ENCODE measurements at places on chromosomes 4 and X.

GRCh38 chrX:133655275-133656265 lies 240.3 kb upstream of the GPC4 start:
- no peak for DNase-seq

GRCh38 chrX:83984961-83985360 lies 124.0 kb downstream of the CYLC1 start:
- no peak for DNase-seq

GRCh38 chr4:174538123-174538875 lies 16.0 kb upstream of the HPGD start:
- DNase-seq = no peak

- peak; percentile 32 for DNase-seq
Measured at GRCh38 chr4:1767770-1768366, 25.2 kb upstream of the FGFR3 start.

- DNase-seq = no peak
Measured at GRCh38 chr4:187547316-187547715, 448.3 kb upstream of the ZFP42 start.

DNA sequence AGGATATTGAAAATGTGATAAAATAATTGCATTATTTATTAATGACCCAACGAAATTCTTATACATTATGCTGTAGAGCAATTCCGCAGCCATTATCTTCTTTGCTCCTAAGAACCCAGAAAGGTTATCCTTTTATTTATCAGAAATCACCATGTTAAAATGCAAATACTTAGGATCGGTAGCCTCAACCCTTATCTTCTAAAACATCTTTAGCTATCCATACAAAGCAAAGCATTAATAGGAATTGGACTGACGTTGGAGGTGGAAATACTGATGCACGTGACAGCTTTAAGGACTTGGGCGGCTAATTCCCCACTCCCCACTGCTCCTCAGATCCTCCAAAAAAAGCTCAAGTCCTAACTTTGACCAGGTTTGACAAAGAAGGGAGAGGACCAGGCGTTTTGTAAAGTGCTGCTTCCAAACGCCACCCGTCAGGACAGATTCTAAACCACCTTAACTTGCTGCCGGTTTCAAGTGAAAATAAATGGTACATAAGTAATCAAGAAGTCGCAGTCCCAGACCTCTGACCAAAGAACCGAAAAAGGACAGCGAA lies 539 bp upstream of the SPCS3 start:
- DNase-seq = no peak

GRCh38 chrX:123698979-123699520 lies 33.8 kb downstream of the THOC2 start:
- no peak for DNase-seq

GRCh38 chrX:51608126-51608525 lies 10.6 kb downstream of the CENPVL3 start:
- no peak for DNase-seq

DNA sequence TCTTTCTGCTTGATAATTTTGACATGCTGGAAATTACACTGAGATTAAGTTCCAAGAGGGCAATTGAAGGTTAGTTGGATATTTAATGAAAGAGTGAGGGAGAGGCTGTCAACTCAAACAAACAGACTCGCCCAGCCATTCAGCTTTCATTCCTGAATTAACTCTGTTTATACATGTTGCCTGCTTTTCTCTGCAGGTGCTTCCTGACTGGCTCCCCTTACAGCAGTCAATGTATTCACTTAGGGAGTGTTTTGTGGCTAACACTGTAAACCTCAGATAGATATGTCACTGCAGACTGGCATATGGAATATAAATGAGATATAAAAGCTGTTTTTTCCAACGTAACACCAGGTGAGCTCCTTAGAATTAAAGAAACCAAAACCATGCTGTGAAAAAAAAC lies 28.7 kb downstream of the TMPRSS11A start:
- DNase-seq = peak; percentile 71

- DNase-seq = no peak
Measured at GRCh38 chr4:22802876-22803275, 110.1 kb downstream of the GBA3 start.

DNA sequence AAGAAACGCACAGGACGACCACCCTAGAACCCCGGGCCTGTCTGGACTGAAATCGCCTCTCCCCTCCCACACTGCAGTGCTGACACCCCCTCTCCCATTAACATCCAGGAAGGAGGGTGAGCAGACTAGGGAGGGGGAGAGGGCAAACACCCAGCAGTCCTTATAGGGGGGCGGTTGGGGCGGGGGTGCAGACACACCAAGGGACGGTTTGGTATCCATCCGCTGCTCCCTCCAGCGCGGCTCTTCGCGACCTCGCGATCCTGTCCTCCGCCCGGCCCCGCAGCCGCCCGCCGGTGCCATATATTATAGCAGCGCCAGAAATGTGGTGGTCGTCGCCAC lies 411 bp upstream of the GPRASP1 start:
- no peak for DNase-seq

- DNase-seq = no peak
Measured at GRCh38 chr4:24582235-24582832, 2.0 kb downstream of the DHX15 start.

- no peak for DNase-seq
Measured at GRCh38 chrX:545452-545885, 85.1 kb upstream of the SHOX start.

GRCh38 chr4:186780291-186781031 lies 56.8 kb upstream of the FAT1 start:
- DNase-seq = no peak

DNA sequence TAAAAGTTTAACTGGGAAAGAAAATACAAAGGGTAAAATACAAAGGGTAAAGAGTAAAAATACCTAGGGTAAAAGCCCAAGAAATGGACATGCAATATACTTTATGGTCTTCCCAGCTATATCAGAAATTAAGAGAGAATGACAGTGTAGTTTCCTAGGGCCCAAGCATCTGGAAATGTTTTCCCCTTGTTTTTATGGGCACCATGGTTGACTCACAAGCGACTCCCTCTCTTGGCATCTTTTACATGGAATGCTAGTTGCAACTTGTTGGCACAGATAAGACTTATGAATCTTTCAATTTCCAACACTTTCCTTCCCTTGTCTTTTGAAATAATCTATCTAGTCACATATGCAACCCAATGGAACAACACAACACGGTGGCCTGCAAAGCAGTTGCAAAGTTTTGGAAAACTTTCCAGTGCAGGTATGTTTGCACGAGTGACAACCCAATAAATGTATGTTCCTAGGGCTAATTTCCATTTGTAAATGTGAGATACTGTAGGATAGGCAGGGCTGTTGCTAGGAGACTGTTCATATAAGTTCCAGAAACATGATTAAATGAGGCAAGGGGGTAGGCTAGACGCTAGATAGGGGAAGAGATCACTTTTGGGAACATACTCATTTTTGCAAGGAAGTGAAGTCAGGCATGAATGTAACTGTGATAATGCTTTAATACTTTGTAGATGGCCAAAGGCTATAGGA lies 36.4 kb upstream of the CWH43 start:
- DNase-seq = no peak

- DNase-seq = no peak
Measured at GRCh38 chrX:31340587-31340986, 268.7 kb upstream of the FTHL17 start.

GRCh38 chr4:89253311-89253710 lies 54.3 kb downstream of the GPRIN3 start:
- no peak for DNase-seq

DNA sequence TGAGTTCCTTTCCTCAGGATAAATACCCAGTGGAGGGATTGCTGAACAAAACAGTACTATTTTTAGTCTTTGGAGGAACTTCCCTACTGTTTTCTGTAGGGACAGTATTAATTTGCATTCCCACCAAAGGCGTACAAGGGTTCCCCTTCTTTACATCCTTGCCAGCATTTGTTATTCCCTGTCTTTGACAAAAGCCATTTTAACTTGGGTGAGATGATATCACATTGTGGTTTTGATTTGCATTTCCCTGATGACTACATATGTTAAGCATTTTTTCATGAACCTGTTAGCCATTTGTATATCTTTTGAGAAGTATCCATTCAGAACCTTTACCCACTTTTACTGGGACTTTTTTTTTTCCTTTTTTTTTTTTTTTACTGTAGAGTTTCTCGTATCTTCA lies 126.2 kb upstream of the ANXA10 start:
- DNase-seq = no peak

DNA sequence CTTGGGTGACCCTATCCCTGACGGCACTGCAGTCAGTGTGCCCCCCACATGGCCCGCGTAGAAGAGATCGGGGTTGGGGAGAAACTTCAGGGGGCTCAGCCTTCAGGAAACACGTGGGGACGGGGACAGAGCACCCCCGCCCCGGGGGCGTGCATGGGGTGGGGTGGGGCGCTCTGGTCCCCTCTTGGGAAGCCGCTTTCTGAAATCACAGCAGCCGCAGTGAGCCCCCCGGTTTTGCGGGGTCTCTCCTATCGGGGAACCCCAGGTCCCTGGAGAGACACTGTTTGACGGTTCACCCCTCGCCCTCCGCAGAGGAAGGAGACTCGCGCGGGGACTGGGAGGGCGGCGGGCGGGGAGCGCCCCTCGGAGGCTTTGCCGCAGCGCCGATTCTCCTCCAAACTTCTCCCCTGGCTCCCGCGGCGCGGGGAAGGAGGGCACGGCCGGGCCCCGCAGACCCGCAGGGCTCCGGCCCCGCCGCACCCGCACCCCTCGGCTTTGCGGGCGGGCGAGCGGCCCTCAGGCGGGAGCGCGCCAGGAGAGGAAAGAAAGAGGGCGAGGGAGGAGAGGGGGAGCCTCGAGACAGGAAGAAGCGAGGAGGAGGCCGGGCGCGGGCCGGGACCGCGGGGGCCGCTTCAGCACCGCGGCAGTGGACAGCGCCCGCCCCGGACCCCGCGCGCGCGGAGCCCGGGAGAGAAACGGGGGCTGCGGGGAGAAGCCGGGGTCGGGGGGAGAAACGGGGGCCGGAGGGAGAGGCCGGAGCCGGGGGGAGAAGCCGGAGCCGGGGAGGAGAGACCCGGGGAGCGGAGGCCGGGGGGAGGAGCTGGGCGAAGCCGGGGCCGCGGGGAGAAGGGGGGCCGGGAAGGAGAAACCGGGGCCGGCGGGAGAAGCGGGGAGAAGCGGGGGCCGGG lies 612 bp downstream of the CPLX1 start:
- DNase-seq = peak; percentile 28

DNA sequence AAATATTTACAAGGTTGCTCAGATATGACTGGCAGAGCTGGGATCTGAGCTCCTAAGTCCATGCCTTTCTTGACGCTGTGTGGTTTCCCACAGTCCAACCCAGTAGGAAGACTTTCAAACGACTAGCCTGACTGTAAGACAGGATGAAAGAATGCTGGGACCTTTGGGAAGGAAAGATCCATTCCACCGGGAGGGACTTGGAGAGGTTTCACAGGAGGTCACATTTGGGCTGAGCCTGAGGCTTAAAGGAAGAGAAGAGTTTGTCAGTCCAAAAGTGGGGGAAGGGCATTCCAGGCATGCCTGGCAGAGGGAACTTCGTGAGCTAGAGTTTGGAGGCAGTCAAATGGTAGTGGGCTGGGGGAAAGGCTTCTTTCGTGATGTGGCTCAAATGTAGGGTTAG lies 1.5 kb downstream of the STARD8 start:
- no peak for DNase-seq

- DNase-seq = no peak
Measured at GRCh38 chr4:167136270-167136669, 98.0 kb downstream of the SPOCK3 start.

GRCh38 chrX:1658071-1658491 lies 43.2 kb downstream of the ASMT start:
- DNase-seq = no peak

DNA sequence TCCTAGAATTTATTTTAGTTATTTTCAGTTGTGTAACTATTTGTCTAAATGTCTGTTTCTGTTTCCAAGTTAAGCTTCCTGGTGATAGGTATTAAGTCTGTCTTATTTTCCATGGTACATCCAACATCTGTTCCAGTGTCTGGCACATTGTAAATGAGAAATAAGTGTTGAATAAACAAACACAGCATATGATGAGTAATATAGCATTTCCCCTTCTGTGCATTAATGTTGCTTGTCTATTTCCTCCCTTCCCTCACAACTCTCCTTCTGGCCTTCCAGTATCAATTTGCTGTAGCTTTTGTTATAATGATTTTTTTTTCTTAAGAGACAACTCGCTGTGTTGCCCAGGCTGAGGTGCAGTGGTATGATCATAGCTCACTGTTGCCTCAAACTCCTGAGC lies 36.1 kb downstream of the COPS4 start:
- no peak for DNase-seq

DNA sequence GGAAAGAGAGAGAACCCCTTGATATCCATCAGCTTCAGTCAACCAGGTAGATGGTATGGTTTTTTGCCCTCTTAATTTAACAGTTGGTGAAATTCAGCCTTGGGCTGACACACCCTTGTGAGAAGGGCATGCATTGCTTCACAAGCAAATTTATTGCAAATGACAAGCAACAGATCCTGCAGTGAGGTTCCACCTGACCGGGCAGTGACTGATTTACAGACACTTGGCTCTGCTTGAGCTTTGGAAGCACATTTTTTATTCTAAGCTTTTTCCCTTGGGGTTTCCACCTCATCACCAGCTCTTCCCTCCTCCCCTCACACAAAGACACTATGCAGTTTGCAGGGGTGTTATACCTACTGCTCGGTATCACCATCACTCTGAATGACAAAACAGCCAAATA lies 28.3 kb upstream of the SERTM2 start:
- DNase-seq = no peak

DNA sequence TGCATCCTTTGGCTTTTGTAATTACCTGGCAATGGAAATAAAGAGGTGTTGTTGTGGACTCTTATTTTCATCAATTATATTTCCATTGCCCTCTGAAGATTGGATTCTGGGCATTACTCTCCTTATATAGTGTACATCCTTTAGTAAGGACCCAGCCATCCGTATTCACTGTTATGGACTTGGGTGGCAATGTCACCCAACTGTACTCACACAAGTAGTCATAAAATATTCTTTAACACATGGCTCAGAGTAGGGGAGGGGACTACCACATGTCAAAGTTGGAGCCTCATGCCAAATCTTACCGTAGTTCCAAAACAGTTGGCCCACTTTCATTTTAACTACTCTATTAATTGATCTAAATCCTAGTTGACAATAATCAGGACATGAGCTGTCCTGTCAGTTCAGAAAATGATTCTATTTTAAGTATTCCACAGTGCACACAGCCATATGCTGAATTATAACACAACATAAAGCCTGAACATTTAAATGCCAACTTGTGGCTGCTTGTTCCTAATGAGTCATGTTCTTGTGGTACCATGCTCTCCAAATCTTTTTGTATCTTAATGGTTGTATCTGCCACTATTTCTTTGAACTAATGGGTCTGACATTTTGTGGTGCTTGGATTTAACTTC lies 4.9 kb downstream of the FRAS1 start:
- DNase-seq = no peak

DNA sequence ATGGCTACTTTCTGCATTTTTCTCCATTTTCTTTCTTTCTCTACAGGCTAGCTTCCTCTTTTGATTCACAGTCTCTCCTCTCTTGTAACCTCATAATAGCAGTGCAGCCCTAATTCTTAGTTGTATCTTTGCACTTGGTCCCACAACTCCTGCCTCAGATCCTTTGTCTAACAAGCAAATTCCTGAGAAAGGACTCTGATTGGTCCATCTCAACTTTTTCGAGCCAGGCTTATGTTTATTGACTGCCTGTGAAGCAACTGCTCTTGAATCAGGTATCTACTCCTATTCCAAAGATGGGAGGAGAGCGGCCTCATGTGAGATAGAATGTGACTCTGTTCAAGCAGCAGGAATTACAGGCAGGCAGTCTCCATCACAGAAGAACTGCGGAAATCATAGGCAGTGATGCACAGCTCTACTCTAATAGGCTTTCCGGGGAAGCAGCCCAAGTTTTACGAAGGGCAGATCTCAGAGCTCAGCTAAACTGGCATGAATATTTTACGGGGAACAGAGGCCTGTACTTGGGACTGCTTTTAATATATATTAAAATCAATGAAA lies 123.5 kb downstream of the GABRB1 start:
- DNase-seq = no peak
